ENCODE measurements at places on chromosomes 3 and 15.

GRCh38 chr15:41281236-41281635, 50.2 kb downstream of the CHP1 start:
- no peak for DNase-seq

DNA sequence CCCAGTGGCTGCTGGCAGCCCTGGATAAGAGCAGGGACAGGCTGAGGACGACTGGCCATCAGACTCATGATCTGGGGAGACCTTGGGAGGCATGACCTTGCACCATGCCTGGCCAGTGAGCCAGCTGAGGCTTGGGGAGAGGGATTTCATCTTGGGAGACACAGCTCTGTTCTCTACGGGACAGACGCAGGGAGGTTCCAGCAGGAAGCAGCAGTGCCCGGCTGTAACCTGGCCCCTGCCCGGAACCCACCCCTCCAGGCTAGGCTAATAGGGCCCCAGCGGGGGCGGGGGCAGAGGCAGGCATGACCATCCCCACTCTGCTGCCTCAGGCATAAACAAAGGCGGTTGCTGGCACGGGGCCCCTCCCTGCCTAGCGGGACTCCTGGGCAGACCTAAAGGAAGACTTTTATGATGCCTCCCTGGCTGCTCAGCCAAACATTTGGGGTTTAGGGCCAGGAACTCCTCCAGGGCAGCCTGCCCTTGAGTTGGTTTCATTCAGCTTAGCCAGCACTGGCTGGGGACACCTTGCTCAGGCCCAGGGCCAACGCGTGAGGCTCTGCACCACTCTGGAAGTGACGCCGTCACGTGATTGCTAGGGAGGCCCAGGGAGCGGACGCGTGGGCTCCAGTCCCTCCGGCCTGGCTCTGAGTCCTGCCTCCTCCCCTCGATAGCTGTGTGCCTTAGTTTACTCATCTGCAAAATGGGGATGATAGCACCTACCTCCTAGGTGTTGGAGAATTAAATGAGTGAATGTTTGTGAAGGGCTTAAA, 27.6 kb downstream of the HDAC11 start:
- DNase-seq = no peak

GRCh38 chr15:70170096-70170699, 72.5 kb upstream of the TLE3 start:
- no peak for DNase-seq

DNA sequence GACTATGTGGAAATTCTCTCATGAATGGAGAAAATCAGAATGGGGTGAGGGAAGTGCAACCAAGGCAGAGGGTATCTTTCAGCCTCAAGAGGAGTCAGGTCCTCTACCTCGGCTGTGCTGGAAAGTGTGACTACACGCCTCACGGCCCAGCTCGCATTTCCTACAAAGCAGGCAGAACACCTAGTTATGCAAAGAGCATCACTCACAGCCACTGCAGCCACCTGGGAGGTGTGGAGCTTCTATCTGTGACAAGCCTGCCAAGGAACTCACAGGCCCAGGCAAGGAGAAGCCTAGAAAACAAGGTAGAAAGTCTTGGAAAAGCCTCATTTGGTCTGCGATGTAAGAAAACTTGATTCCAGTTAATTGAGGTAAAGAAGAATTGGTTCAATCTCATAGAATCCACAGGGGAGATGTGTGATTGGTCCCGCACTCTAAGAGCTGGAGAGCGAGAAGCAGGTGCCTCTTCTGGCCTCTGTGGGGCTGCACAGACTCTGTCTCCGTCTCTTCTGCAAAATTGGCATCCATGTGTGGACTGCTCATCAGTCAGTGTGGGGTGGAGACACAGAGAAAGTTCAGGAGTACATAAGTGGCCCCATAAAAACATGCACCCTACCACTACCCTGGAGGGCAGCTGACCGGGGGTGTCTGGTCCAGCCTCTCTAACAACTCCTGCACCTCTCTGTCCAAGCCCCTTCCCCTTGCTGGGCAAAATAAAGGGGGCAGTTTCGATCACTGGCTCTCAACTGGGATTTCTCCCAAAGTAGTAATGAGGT, 76.8 kb downstream of the TAMM41 start:
- DNase-seq = no peak

DNA sequence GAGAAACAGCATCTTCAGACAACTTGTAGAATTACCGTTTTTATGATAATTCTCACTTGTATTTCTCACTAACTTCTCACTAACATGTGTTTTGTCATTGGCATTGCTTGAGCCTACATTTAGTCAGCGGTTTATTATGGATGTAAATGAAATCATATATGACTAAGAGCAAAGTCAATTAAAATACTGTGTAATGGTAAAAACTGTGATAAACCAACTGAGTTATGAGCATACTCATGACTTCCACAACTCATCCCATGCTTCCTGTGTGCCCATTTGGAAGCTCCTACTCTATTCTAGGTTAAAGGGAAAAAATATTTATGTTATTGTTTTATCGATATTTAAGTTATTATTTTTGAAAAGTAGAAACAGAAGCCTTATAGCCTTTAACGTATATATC, 12.8 kb downstream of the PXK start:
- no peak for DNase-seq

- DNase-seq = no peak
Observed at GRCh38 chr3:28449398-28449797, 100.8 kb upstream of the AZI2 start.

- DNase-seq = no peak
Observed at GRCh38 chr3:155149494-155149893, 69.4 kb downstream of the MME start.

DNA sequence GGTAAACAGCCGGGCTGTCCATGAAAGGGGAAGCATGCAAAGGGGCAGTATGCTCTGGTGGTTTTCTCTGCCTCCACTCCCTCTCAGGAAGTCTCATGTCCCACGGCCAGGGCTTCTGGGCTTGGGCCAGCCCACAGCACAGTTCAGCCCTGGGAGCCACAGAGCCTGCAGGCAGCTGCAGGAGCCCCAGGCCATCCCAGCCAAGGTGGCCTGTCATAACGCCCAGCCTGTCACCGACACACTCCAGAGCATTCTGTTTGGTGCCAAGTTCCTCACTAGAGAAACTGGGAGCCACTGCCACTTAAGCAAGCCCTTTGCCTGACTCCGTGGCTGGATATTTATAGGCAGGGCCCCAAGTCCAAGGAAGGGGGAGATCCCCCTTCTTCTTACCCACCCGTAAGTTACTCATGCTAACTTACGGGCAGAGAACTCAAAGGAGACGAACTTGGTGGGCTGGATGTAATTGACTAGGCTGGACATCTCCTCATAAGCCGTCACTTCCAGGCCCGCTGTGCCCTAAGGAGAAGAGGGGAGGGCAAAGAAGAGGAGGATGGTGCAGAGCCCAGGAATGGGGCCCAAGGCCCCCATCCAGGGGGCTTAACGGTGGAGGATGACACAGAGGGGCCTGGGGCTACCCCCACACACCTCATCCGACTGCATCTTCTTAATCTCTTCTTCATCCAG, 11.7 kb downstream of the PLCB2 start:
- DNase-seq = no peak

- DNase-seq = no peak
Observed at GRCh38 chr3:1616744-1617143, 481.9 kb upstream of the CNTN4 start.

- no peak for DNase-seq
Observed at GRCh38 chr3:51955175-51955892, at the start of gene GPR62. Gene GPR62, plus strand, starts transcription at chr3:51955381. Its CDS starts 272 bp downstream, at chr3:51955653.

Measured in forelimb muscle (tissue), 1 donor.